Hepatic stellate cell (primary cell): ENCODE measurements at places on chromosomes 6 and 20.

GRCh38 chr6:134397676-134398075 is 79.8 kb upstream of the SGK1 start:
- no peak for DNase-seq

DNA sequence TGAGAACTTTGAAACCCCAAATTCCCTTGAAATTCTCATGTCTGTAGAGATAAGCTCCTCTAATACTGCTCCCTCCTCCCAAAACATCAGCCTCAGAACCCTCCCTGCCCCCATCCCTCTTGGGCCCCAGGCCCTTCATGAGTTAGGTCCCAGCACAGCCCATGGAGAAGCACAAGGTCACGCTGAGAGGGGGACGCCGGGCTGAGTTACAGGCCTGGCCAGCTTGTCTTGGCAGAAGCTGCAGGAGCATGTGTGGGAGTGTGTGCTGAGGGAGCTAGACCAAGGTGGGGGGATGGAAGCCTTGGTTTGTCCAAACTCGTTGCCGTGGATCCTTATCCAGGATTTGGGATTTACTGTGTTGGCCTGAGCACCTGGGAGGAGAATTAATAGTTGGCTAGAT is 8.5 kb upstream of the PTCRA start:
- DNase-seq = no peak

- DNase-seq = peak; percentile 26
These were observed 28.9 kb downstream of the STX7 start for GRCh38 chr6:132483779-132484679.

DNA sequence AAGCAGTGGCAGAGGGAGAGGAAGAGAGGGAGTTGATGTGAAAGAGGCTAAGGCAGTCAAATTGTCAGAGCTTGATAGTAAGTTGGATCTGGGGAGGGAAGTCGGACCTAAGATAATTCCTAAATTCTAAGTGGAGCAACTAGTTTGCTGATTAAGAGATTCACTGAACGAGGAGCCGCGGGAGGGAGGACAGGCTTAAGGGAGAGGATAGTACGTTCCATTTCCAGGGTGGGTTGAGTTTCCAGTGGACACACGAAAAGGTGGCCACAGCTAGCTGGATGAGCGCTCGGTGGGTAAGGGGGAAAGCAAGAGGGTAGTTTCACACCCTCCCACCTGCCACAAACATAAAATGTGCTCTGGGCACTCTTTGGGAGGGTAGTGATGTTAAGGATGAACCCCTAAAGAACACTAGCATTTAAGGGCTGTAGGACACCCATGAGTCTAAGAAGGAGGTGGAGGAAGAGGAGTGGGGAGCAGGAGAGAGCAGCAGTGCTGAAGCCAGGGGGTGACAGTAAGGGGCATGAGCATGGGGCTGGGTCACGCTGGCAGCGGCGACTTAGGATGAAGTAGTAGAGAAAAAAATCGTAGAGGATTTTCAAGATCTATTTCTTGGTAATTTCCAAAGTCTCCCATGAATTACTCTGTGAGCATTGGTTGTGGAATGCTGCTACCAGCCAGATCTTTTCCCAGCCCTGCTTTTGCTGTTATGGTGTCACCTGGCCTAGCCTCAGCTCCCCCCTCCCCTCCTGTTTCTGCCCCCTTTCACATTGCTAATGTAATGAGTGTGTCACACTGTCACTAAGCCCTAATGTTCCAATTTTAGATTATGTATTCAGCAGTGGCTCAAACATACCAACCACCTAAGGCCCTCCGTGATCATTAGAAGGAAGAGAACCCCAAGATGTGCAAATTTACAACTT is 21.4 kb downstream of the ACTR5 start:
- no peak for DNase-seq

- DNase-seq = no peak
These were observed 19.7 kb downstream of the NPEPL1 start for GRCh38 chr20:58712151-58712791.
